Heart left ventricle (tissue), 16 donors: ENCODE measurements at places on chromosomes 2 and 18.

DNA sequence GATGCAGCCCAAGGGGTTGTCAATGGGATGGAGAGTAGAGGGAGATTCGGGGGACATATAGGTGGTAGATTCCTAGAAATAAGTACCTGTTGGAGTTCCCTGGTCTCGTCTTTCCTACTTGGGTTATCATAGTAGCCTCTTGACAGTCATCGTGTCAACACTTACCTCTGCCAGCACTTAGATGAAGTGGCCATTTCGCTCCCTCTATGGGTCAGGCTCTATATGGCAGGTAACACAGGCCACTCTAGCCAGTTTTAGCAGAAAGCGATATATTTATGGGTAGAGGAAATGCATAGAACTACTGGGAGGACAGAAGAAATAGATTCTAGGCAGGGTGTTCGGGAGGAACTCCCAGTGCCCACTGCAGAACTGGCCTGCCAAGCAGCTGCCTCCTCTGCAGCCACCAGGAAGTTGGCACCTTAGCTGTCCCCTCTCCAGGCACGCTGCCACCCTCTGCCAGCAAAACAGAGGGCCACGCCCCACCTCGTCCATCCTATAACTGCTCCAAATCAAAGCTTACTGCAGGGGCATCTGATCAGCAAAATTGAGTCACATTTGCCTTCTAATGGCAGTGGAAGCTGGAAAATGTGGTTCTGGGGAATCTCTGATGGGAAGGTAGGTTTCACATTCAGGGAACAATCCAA lies 181.3 kb downstream of the INSIG2 start:
- no peak for DNase-seq

GRCh38 chr2:236045251-236046235 lies 122.6 kb downstream of the GBX2 start:
- DNase-seq = no peak

- no peak for DNase-seq
Observed at GRCh38 chr2:66684289-66684688, 249.4 kb downstream of the MEIS1 start.

- DNase-seq = no peak
Observed at GRCh38 chr18:47758000-47758399, 172.5 kb downstream of the SMAD2 start.

DNA sequence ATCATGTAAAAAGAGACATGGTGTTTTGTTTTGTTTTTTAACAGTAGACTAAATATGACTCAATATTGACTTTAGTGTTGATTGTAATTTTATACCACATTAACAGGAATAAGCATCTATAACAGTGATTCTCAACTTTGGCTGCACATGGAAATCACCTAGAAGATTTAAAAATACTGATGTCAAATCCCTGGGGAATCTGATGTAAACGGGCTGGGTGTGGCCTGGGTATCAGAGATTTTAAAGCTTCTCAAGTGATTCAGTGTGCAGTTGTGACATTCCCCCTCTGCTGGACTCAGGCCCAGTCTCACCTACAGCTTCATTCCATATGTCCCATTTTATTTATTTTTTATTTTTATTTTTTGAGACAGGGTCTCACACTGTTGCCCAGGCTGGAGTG lies 82.8 kb upstream of the ATP8B1 start:
- no peak for DNase-seq

GRCh38 chr2:115483666-115484065 lies 1041.2 kb downstream of the DPP10 start:
- no peak for DNase-seq

- no peak for DNase-seq
Observed at GRCh38 chr18:58562146-58562998, 66.5 kb downstream of the ALPK2 start.

- no peak for DNase-seq
Observed at GRCh38 chr2:25187729-25188350, 19.5 kb upstream of the POMC start.

DNA sequence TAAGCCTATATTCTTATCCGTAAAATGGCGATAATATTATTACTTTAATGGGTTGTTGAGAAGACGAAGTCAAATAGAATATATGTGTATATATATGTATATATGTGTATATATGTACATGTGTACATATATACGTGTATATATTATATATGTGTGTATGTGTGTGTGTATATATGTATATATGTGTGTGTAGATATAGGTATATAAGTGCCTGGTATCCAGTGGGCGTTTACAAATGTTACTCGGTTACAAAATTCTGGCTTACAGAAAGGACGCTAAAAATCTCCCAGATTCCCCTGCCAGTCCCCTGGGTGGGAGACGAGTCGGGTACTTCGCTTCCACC lies 295 bp upstream of the MTX2 start:
- no peak for DNase-seq

- DNase-seq = no peak
Observed at GRCh38 chr2:131039535-131039907, 53.7 kb downstream of the FAM168B start.

DNA sequence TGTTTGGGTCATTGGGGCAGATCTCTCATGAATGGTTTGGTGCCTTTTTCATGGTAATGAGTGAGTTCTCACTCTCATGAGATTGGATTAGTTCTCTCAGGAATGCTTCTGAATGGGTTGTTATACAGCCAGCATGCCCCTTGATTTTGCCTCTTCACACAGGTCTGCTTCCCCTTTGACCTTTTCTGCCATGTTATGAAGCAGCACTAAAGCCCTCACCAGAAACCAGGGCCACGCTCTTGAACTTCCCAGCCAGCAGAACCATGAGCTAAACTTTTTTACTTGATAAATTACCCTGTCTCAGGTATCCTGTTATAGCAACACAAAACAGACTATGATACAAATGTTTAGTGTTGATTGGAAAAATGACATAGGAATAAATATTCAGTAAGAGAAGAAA lies 57.3 kb downstream of the ICA1L start:
- no peak for DNase-seq

GRCh38 chr2:1705557-1706076 lies 38.7 kb downstream of the PXDN start:
- no peak for DNase-seq

GRCh38 chr18:50158866-50159653 lies 35.9 kb downstream of the MYO5B start:
- DNase-seq = no peak

GRCh38 chr18:37435996-37436395 lies 129.6 kb downstream of the CELF4 start:
- DNase-seq = no peak

DNA sequence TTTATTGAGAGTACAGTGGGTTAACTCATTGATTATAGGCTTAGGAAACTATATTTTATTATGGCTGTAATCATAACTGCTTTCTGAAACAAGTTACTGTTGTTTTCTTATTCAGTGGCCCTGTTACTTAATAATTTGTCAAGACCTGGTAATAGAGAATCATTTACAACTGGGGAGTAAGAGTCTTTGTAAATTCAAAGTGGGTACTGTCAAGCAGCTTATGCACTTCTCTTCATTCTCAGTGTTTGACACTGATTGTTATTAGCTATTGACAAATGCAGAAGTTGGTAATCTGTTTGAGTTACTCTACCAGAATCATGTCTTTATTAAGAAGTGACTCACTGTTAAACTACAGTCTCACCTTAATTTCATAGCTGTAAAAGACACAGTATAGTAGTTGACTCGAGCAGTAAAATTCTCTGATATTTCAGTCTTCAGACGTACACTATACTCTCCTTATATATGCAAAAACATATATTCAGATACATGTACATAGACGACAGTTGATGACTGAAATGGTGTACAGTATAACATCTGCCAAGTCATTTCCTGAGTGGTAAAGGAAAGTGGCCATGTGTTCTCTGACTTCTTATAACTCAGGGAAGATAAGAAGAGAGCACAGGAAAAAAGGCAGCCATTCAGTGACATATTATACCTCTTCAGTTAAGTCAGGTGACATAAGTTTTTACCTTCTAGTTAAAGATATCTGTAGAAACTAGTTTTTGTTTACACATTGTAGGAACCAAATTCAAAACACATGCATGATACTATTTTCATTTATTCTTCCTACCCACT lies 36.0 kb upstream of the TTC27 start:
- no peak for DNase-seq

DNA sequence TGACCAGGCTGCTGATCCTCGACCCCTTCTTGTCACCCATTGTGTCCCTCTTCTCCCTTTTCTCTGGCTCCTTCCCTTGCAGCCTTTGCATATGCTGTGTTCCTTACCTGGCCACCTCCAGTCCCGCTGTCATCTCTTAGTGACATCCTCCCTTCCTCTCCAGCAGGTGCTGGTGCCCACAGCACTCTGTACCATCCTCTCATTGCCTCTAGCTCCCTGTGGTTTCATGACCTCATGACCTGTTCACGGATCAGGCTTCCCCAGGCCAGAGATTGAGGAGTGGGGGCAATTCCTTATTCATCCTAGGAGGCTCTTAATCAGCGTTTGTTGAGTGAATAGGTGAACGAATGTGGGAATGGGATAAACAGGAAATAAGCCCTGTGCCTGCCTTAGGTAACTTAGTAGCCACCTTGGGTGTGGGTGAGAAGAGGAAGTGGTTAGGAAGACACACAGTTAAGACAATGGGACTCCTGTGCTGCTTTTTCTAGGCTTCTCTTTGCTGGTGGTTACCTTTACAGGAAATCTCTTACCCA lies 35.5 kb downstream of the ITGA6 start:
- no peak for DNase-seq

DNA sequence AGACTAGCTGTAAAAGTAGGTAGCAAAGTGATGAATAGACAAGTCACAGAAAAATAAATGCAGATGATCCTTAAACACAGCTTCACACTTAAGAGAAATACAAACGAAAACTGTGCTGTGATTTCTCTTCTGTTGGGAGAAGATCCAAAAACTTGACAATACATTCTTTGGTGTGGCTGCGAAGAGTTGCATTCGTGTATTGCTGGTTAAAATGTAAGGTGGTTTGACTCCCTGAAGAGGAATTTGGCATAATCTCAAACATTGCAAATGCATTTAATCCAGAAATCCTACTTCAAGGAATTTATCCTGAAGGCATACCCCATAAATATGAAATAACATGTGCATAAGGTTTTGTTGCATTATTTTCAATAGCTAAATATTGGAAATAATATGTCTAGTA lies 7.1 kb downstream of the CCNYL1 start:
- no peak for DNase-seq

DNA sequence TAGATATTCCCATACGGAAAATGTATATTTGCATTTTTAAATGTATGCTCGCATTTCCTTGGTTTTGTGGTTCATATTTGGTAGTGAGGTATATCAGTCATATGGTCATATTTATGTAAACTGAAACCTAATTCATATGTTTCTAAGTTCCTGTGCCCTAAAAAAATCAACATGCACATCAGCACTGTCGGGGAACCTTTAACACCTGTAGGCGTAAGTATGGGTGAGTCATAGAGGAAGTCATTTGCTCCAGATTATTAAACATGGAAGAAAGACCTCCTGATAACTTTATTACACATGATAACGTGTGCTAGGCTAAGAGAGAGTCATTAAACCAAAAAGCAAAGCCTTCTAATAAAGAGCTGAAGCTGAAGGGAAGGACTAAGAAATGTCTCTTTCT lies 437.7 kb downstream of the NRXN1 start:
- no peak for DNase-seq

DNA sequence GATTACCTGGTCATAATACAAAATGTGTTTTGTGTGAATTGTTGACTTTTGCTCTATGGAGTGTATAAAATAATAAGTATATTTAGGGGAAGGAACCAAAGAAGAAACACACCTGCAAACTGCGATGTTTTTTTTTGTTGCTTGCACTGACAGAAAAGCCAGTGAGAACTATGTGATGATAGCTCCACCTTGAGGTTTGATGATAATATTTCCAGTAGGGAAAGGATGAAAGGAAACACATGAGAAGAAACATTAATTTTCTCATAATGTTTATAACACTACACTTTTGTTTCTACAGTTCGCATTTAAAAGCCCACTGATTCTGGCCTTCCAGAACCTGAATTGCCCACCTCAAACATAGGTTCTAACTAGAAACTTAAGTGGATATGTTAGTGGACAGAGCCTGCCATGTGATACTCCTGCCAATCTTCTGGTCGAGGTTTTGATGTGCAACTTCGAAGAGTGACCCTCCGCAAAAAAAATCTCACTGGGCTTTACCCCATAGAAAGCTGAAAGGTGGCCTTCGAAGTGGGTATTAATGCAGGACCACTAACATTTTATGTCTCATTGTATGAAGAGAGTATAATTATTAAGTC lies 476.4 kb upstream of the SPHKAP start:
- no peak for DNase-seq

- DNase-seq = no peak
Observed at GRCh38 chr2:176118601-176119339, 2.2 kb downstream of the HOXD10 start.

GRCh38 chr18:70683263-70683662 lies 394.4 kb downstream of the SOCS6 start:
- DNase-seq = no peak

- no peak for DNase-seq
Observed at GRCh38 chr2:54271843-54272627, 16.0 kb upstream of the TSPYL6 start.

DNA sequence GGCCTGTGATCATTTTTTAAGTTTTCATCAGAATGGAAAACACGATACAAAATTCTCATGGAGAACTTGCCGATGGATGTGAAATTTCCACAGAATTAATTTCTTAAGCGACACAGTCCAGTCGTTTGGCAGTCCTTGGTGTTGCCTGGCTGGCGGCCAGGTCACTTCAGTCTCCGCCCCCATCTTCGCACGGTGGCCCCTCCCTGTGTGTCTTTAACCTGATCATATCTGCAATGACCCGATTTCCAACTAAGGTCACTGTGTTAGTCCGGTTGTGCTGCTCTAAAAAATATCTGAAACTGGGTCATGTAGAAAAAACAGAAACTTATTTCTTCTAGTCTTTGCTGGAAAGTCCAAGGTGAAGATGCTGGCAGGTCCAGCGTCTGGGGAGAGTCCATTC lies 44.5 kb upstream of the COPS8 start:
- no peak for DNase-seq

DNA sequence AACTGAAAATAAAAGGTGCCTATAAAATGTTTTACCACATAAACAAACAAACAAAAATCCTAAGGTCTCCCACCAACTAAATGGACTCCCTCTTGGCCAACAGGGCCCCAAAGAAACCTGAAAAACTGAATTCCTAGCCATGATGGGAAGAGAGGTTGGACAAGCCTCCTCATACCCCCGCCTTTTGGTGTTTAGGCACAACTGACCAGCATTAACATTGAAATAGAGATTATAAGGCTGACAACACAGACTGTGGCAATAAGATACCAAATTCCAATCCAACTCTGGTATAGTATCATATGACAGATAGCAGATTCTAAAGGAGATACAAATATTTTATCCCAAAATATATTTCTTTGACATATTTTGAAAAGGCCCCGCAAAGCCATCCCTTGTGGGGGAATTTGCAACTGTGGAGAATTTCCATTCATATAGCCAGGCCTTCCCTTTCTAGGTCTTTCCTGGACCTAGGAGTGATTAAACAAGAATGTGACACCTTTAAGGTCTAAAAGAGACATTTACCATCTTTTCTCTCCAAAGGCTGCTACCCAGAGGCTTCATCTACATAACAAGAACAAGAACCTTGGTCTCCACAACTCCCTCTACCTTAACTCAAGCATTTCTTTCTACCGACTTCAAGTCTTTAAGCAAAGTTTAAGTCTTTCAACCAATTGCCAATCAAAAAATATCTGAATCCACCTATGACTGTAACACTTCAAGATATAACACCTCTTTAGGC lies 80.0 kb downstream of the CHN1 start:
- DNase-seq = no peak
